ENCODE measurements at places on chromosomes 5 and 9. TPM values are rescaled to one million over a fixed set of nuclear protein-coding genes. Genes with fewer than 3 reads are reported as not detected.

GRXCR2 gene
- total RNA-seq: not detected

EMB gene
- 11.5 TPM for total RNA-seq

MAPKAP1 gene
- 93.9 TPM for total RNA-seq

AMBP gene
- total RNA-seq: not detected

ARSB gene
- total RNA-seq: 45.1 TPM

DNA sequence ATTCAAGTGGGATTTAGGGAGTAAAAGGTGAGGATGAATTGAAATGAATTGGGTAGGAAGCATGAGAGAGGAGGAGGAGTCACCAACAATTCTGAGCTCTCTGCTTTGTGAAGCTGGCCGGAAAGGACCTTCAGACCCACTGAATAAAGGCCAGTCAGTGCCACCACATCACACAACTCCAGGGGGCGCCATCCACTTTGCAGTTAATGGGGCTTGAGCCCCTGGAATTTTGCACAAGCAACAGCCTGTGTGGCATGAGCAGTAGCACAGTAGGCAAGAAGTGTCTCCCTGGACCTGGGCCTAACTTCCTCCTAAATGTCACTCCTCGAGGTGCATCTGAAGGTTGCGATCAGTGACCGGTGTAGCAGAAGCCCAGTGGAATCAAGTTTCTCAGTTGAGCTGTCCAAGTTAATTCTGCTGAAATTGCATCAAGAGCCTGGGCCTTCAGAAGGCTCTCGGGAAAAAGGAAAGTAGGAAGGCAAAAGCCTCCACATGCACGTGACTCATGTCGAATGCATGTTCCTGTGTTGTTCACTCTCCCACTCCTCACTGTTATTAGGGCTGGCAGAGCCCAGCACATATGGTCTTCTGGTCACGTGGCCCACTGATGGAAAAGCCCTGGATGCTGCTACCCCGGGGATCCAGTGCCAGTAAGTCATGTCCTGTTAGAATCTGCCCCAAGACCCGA lies 27.8 kb upstream of the GLIS3 start:
- H3K4me3 ChIP-seq: no peak overlapping the region
- H3K27me3 ChIP-seq: no peaks in the 10 kb centered on the region
- H3K36me3 ChIP-seq: no peaks in the 10 kb centered on the region
- no peak overlapping the region for H3K27ac ChIP-seq
- no peak for DNase-seq

- no peaks in the 10 kb centered on the region for H3K27me3 ChIP-seq
- H3K27ac ChIP-seq: no peak overlapping the region
- no peaks in the 10 kb centered on the region for H3K4me1 ChIP-seq
- no peak overlapping the region for H3K4me3 ChIP-seq
Observed at GRCh38 chr9:133327834-133328484, 8.0 kb downstream of the SURF6 start.

DNA sequence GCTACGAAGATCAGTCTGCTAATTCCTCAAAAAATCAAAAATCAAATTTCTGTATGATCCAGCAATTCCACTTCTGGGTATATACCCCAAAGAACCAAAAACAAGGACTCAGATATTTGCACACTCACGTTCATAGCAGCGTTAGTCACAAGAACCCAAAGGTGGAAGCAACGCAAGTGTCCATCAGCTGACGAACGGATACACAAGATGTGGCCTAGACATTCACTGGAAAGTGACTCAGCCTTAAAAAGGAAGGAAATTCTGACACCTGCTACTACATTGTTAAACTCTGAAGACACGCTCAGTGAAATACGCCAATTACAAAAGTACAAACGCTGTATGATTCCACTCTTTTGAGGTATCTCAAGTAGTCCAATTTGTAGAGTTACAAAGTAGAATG lies 93.3 kb downstream of the OTULIN start:
- no peak overlapping the region for H3K4me3 ChIP-seq
- DNase-seq: no peak
- no peaks in the 10 kb centered on the region for H3K4me1 ChIP-seq
- H3K27me3 ChIP-seq: no peaks in the 10 kb centered on the region

DNA sequence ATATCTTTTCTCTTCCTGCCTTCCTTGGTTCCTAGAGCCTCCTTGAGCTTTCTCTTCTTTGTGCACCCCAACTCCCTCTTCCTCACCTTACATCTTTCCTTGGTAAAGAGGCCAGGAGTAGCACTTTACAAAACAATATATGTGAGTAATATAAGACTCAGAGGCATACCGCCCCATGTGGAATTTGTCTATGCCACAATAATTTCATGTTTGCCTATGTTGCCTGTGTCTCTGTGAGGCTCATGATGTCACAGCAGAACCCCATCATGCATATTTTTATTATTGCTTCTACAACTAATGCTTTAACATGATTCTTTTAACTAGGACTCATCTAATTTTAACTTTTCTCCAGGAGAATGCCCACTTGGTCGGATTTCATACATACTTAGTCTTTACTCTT lies 15.0 kb upstream of the LVRN start:
- no peaks in the 10 kb centered on the region for H3K27me3 ChIP-seq
- H3K4me3 ChIP-seq: no peak overlapping the region
- no peak overlapping the region for H3K27ac ChIP-seq
- DNase-seq: no peak
- H3K36me3 ChIP-seq: no peaks in the 10 kb centered on the region
- H3K4me1 ChIP-seq: peaks cover 4% of the 10 kb centered on the region

All from chondrocyte (in vitro differentiated cells).